ENCODE measurements at places on chromosomes 1 and 21.

DNA sequence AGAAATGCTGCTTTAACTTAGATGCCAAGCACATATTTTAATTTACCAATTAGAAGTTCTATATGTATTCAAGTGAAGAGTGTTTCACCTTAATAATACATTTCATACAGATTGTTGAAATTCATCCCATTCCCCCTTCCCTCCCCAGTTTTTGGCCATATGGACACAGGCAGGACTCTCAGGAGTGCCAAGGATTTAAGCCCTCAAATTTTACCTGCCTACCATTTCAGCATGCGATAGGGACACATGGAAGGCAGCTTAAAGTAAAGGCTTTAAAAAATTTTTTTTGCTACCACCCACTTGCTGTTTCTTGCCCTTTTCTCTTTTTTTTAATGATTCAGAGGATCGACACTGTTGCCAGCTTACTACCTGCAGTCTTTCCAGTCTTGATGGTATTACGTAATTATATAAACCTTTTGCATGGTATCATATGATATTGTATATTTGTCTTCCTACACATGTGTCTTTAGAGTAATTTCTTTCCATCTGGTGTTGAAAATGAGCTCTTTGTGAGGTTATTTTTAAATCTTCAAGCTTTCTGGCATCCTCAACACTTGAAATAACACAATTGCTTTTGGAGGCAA lies 7.0 kb downstream of the EPB41 start:
- no peak for DNase-seq

GRCh38 chr1:227844320-227845146 lies 29.1 kb downstream of the PRSS38 start:
- no peak for DNase-seq

- DNase-seq = no peak
Measured at GRCh38 chr1:93567255-93567918, 114.2 kb downstream of the BCAR3 start.

GRCh38 chr1:31064718-31065309 lies 703 bp downstream of the PUM1 start:
- no peak for DNase-seq

DNA sequence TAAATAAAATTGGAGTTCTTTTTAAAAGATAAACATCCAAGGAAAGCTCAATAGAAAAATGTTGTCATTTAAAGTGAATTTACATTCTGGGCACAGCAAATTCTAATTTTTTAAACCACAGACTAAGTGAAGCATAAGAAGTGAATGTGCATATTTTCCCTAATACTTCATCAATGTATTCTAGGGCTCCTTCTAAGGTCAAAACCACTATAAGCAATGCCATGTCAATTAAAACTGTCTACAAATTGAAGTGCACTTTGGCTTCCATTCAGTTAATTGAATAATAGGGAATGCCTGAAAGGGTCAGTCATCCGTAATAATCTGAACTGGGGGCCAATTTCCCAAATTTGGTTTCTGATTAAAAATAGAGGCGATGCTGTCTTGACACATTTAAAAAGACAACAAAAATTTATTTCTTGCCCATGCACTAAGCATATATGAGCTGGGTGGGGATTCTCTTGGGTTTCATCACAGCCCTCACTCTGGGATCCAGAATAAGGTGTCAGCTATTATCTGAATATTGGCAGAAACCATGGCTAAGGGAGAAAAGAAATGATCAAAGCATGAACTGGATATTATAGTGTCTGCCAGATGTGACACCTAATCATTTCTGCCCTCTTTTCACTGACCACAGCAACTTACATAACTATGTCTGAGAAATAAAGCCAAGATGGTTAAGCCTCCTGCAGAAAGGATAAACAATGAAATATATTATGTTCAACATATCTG lies 660.6 kb upstream of the B3GALT2 start:
- DNase-seq = no peak

GRCh38 chr1:238690415-238690814 lies 696.0 kb upstream of the CHRM3 start:
- DNase-seq = no peak

DNA sequence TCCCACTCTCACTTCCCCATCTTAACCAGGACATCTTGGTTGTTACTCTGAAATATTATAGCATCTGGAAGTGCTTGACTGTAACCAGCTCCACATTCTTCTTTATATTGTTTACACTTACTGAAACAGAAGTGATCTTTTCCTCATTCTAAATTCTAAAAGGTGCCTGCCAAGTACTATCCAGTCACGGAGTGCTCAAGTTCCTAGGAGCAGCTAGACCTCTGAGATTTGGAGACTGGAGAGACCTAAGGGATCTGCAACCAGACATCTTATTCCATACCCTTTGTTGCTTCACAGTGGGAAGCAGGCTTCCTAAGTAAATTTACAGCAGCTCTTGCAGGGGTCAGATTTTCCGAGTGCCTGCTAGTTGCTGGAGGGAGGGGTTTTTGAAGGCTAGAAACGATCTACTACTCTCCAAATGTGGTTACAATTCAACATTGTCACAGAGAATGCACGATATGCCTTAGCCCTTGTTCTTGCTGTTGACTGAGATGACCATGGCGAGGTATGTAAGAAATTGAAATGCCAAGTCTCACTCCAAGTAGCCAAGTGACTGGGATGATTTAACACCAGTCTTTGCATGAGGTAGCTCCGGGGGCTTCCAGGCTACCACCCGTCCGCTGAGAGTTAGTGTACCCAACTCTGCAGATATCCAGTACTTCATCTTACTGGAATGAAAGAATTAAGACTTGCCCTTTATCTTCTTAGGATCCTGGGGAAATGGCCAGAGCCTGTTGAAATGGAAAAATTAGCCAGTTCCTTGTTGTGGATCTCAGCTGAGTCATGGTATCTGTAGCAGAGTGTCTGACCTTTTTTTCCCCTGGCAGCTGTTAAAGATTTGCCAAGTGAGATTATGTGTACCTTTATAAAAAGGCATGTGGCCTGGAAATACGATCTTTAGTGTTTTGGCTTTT lies 150.8 kb downstream of the MAST2 start:
- no peak for DNase-seq
